ENCODE measurements at places on chromosomes 3 and 15.

- DNase-seq = peak; percentile 26
Measured at GRCh38 chr3:37741644-37742043, 120.0 kb upstream of the CTDSPL start.

DNA sequence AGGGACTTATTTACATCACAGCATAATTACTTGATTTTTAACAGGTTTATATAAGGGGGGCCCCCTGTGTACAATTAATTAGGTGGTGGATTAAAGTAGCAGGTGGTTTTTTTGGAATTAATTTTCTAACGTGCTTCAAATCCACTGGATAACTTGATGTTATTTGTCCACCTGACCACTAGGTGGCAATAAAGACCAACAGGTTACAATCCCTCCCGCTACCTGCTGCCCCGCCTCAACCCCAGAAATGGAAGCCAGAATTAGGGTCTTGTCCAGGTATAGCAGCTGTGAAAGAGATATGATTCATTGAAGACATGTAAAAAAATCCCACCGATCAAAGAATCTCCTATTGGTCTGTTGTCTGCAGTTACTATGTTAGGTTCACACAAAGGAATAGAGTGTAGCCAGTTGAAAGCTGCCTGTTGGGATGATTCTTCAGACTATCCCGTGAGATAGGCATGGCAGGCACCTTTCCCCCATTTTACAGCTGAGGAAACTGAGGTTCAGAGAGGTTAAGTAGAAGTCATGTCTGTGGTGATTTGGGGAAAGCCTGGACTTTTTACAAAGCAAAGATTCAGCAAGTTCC is 44.0 kb downstream of the MFSD1 start:
- DNase-seq = no peak

DNA sequence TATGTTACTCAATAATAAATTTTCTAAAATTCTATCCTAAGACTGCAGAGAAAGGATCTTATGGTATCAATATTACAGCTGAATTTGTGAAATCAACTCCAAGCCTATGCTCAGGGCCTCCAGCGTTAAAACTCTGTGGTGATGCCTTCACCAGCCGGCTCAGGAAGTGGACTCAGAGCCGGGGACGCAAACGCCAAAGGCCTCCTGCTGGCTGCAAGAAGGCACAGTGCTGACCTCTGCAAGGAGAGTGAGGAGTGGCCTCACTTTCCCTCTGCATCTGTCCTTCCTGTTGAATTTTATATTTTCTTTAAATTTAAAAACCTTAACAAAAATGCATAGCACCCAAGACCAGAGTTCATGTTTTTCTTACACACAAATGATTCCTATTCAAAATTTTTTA is 48.5 kb downstream of the HERC2 start:
- no peak for DNase-seq

- no peak for DNase-seq
Measured at GRCh38 chr15:74193299-74193718, 9.3 kb downstream of the STRA6 start.

GRCh38 chr3:191198932-191199331 is at the start of gene OSTN:
TSS of gene OSTN (plus strand) at chr3:191199241. CDS start at chr3:191212533, 13,292 bp downstream.
- no peak for DNase-seq

DNA sequence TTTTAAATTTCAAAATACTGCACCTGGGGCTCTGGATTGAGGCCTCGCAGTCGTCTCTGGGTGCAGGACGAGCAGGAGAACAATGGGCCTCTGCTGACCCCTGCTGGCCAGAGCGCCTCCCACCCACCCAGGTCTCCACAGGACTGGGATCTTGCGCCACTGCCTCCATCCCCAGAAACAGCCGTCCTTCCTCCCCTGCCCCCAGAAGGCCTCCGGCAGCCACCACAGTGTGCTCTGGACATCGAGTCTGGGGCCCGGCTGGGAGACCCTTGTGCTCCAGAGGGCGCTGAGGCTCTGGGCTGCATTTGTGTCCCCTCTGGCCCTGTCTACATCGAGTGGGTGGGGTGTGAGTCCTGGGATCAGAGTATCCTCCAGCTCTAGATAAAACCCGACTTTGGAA is 6.7 kb upstream of the ACSBG1 start:
- DNase-seq = peak; percentile 91

- DNase-seq = no peak
Measured at GRCh38 chr15:62826561-62826960, 216.0 kb upstream of the TPM1 start.

DNA sequence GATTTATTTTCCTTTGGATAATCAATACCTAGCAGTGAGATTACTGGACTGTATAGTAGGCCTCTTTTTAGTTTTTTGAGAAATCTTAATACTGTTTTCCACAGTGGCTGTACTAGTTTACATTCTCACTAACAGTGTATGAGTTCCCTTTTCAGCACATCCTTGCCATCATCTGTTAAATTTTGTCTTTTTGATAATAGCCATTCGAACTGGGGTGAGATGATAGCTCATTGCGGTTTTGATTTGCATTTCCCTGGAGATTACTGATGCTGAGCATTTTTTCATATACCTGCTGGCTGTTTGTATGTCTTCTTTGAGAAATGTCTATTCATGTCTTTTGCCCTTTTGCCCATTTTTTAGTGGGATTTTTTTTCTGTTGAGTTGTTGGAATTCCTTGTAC is 210.8 kb downstream of the CGGBP1 start:
- no peak for DNase-seq

DNA sequence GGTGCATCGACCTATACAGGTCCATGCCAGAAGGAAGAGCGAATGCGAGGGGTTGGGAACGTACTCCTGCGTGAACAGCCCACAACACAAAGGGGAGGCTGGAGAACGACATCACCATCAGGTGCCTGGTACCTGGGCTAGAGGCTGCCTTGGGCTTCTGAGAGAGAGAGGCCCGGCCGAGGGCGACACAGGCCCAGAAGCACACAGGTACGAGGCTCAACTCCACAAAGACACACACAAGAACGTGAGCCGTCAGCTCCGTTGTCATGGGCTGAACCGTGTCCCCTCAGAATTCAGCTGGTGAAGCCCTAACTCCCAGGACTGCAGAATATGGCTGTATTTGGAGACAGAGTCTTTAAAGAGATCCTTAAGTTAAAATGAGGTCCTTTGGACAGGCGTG is 134.3 kb downstream of the ATP10A start:
- DNase-seq = no peak

GRCh38 chr15:89783861-89784685 is 7.9 kb downstream of the MESP2 start:
- no peak for DNase-seq

DNA sequence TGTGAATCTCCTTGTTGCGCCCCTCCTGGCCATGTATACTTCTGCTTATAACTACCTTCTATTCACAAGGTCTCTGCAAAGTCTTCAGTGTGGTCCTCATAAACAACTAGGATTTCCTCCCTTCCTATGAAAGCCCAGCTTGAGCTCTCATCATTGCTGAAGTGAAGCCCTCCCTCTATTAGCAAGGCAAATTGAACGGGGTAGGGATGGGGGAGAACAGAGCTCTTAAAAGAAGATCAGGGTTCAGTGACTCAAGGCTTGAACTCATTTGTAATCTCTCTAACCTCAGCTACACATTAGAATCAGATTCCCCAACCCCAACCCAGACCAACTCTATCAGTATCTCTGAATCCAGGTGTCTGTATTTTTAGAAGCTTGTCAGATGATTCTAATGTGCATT is 88.3 kb upstream of the ST8SIA2 start:
- no peak for DNase-seq

DNA sequence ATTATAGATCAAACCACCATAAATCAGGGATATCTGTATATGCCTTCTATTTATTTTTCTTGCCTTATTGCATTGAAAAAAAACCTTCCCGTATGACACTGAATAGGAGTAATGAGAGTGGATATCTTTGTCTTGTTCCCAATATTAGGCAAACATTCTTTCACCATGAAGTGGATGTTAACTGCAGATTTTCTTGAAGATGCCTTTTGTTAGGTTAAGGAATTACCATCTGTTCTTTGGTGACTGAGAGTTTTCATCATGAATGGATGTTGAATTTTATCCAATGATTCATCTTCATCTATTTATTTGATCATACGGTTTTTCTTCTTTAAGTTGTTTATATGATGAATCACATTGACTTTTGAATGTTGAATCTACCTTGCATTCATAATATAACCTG is 47.1 kb upstream of the MECOM start:
- no peak for DNase-seq

DNA sequence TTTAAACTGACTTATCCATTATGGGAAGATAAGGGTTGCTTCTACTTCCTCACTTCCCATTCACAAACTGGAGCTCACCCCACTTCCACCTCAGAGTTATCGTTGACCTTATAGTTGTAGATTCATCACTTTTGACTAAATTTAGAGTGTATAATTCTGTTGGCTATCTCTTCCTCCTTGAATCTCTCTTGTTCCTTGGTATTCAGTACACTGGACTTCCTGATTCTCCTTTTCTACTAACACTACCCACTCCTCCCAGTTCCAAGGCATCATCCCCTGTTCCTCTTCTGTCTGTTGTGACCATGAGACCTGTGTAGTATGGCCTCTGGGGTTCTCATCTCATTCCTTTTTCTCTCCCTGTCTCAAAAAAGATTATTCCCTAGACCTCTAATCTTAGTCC is 5.9 kb upstream of the GPR87 start:
- no peak for DNase-seq
